H1 (cell line): ENCODE measurements at places on chromosomes 1 and 21. TPM values are rescaled to one million over a fixed set of nuclear protein-coding genes. Genes with fewer than 3 reads are reported as not detected.

DNA sequence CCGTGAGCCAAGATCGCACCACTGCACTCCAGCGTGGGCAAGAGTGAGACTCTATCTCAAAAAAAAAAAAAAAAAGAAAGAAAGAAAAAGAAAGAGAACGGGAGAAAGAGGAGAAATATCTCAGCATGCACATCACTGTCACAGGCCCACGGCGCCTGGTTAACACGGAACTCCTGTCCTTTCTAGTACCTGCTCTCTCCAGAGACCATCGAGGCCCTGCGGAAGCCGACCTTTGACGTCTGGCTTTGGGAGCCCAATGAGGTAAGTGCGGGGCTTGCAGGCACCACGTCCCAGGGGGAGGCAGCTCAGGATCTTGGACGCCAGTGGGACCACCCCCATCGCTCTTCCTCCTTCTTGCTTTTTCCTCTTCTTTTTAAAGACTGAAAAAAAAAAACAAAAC, 100.4 kb downstream of the PDE9A start:
- H3K4me3 ChIP-seq = no peak overlapping the region
- no peaks in the 10 kb centered on the region; the same call in 1 of the 2 replicates for H3K36me3 ChIP-seq

DNA sequence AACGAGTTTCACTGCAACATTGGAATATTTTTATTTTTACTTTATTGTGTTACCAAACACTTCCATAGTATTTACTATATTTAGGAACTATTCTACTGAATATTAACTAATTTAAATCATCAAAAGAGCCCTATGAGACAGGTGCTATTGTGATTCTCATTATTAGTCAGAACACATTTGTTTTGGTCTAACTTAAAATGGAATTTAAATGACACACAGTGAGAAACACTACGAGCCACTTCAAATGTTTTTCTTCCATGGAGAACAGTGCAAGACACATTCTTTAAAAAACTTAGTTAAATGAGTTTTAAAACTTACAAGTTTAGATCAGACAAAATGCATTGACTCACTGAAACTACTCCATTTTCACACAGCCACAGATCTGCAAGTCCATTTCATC, 6.6 kb upstream of the TRAF3IP3 start:
- no peak overlapping the region for H3K4me3 ChIP-seq
- H3K27me3 ChIP-seq = no peaks in the 10 kb centered on the region
- peaks cover 11% of the 10 kb centered on the region; the same call in 1 of the 2 replicates for H3K4me1 ChIP-seq

DNA sequence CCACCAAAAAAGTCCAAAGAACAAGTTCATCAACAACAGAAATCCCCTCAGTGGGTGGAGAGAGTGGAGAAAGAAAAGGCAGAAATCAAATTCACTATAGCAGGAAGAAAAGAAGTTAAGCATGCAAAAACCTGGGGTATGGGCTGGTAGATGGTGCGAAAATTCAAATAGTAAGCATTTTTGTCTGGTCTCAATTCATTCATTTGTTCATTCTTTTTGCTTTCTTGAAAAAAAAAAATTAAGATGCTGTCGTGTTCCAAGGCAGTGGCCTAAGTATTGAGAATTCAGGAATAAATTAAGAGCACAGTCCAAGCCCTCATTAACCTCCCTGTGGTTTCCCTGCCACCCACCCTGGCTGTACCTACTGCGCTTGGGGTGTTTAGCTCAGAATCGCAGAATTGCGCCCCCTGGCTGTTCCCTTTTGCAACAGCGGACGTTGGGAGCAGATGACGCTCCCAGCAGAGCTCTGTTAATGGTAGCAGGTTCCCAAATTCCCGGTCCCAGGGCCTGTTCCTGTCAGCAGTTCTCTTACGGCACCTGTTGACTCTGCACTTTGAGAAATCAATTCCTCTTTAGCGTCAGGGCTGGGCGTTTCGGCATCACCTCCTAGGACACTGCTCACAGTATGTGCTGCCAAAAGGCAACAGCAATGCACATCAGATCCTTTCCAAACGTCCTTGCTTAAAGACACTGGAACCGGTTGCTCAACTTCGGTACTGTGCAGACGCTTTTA, 34.0 kb upstream of the SSX2IP start:
- no peaks in the 10 kb centered on the region; the same call in 1 of the 2 replicates for H3K4me1 ChIP-seq
- peak; percentile 89 for DNase-seq
- H3K36me3 ChIP-seq = no peaks in the 10 kb centered on the region
- H3K27me3 ChIP-seq = no peaks in the 10 kb centered on the region

DNA sequence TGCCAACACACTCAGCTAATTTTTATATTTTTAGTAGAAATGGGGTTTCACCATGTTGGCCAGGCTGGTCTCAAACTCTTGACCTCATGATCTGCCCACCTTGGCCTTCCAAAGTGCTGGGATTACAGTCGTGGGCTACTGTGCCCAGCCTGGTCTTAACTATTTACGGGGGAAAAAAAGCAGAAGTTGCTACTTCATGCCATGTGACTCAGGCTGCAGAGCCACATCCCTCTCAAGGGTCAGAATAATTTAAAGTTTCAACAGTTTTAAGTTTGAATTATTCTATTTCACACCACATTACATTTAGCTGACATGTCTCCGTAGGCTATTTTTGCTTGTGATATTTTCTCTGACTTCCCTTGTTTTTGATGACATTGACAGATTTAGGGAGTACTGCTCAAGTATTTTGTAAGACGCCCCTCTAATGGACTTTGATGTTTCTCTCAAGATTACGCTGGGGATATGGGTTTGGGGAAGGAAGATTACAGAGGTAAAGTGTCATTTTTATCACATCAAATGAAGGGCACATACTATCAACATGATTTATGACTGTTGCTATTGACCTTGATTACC, 14.6 kb upstream of the AGBL4 start:
- no peaks in the 10 kb centered on the region for H3K27me3 ChIP-seq
- H3K36me3 ChIP-seq = no peaks in the 10 kb centered on the region; the same call in 1 of the 2 replicates
- H3K27ac ChIP-seq = no peak overlapping the region
- H3K4me1 ChIP-seq = no peaks in the 10 kb centered on the region
- no peak overlapping the region for H3K4me3 ChIP-seq
- no peak for DNase-seq

GRCh38 chr1:184187097-184187496, 135.6 kb downstream of the TSEN15 start:
- H3K27me3 ChIP-seq = no peaks in the 10 kb centered on the region
- H3K4me3 ChIP-seq = no peak overlapping the region
- no peaks in the 10 kb centered on the region for H3K36me3 ChIP-seq
- no peak for DNase-seq
- no peaks in the 10 kb centered on the region for H3K4me1 ChIP-seq
- no peak overlapping the region for H3K27ac ChIP-seq

DNA sequence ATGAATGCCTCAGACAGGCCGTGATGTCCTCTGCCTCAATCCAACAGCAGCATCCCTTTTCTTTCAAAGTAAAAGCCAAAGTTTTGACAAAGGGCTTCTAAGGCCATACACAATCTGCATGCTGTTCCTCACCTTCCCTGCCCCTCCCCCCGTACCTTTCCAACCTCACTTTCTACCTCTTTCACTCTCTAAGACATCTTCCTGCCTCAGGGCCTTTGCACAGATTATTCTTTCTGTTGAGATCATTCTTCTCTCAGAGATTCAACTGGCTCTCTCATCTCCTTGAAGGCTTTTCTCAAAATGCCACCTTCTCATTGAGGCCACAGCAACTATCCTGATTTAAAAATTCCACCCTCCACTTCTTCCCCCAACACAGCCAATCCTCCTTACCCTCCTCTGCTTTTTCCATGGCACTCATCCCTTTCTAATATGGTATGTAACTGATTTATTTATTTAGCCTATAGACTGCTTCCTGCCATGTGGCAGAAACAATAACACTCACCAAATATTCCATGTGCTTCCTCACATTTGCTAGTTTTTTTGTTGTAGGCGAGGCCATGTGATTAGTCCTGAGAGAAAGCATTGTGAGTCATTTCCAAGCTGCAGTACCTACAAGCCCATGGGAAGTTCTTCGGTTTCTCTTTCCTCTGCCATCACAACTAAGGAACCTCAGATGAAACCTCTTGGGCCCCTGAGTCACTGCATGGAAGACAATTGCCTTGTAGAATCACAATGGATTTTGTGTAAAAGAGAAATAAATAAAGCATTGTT, 58.7 kb upstream of the GADD45A start:
- H3K27ac ChIP-seq = no peak overlapping the region
- no peaks in the 10 kb centered on the region for H3K27me3 ChIP-seq
- H3K4me3 ChIP-seq = no peak overlapping the region

UBE2Q1 gene
- 10.2 and 13.2 TPM in 2 replicates for polyA plus RNA-seq

GRCh38 chr1:11523746-11524464, 45.0 kb downstream of the DISP3 start:
- no peak overlapping the region for H3K27ac ChIP-seq
- 0 out of 2 replicates have a peak, but pooled peaks cover 1% of the 10 kb centered on the region for H3K4me1 ChIP-seq
- no peaks in the 10 kb centered on the region for H3K27me3 ChIP-seq
- H3K36me3 ChIP-seq = no peaks in the 10 kb centered on the region; the same call in 1 of the 2 replicates
- H3K4me3 ChIP-seq = no peak overlapping the region
- no peak for DNase-seq

ADAMTS5 gene
- polyA plus RNA-seq = 0.14 and 0.20 TPM in 2 replicates

- no peaks in the 10 kb centered on the region for H3K36me3 ChIP-seq
- no peaks in the 10 kb centered on the region; the same call in none of the 2 replicates for H3K4me1 ChIP-seq
- DNase-seq = no peak
- H3K4me3 ChIP-seq = no peak overlapping the region
These were observed 49.8 kb downstream of the SMYD2 start for GRCh38 chr1:214330715-214331114.

GIPC2 gene
- 0.22 and 0.29 TPM in 2 replicates for polyA plus RNA-seq

DNA sequence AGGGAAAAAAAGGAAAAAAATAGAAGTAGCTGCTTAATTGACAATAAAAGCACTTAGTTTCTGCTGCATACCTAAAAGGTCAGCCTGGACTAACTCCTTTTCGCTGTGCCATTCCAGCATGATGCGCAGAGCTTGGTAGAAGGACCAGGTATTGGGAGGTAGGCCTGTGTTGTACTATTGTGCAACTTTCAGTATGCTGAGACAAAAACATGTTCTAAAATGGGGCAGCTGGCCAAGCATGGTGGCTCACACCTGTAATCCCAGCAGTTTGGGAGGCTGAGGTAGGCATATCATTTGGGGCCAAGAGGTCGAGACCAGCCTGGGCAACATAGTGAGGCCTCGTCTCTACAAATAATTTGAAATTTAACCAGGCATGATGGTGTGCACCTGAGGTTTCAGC, 15.0 kb upstream of the SCCPDH start:
- H3K27me3 ChIP-seq = no peaks in the 10 kb centered on the region
- DNase-seq = no peak
- no peaks in the 10 kb centered on the region for H3K36me3 ChIP-seq
- no peaks in the 10 kb centered on the region for H3K4me1 ChIP-seq
- H3K27ac ChIP-seq = no peak overlapping the region

GBP5 gene
- polyA plus RNA-seq = not detected in 2 replicates
